NCI-H1417 treated with DMSO at 0.1 percent for 48 hours (cell line): ENCODE measurements at places on chromosomes 16 and 17.

GRCh38 chr16:24010440-24011089 is 174.8 kb downstream of the PRKCB start:
- DNase-seq: no peak

DNA sequence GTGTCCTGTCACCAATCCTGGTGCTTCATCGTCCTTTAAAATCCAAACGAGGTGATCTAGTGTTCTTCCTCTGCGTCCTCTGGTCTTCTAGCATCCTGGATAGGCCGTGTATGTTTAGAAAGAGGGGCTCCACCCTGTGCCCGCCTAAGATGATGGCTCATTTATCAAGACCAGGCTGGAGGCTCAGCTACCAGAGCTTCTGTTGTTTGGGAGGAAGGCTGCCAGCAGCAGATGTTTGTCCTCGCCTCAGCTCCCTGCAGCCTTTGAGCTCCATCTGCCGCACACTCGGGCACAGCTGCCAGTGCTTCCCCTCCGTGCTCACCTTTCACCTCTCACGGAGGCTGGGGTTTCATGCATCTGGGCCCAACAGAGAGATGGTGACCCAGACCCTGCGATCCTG is 954.7 kb upstream of the RBFOX1 start:
- DNase-seq: no peak

DNA sequence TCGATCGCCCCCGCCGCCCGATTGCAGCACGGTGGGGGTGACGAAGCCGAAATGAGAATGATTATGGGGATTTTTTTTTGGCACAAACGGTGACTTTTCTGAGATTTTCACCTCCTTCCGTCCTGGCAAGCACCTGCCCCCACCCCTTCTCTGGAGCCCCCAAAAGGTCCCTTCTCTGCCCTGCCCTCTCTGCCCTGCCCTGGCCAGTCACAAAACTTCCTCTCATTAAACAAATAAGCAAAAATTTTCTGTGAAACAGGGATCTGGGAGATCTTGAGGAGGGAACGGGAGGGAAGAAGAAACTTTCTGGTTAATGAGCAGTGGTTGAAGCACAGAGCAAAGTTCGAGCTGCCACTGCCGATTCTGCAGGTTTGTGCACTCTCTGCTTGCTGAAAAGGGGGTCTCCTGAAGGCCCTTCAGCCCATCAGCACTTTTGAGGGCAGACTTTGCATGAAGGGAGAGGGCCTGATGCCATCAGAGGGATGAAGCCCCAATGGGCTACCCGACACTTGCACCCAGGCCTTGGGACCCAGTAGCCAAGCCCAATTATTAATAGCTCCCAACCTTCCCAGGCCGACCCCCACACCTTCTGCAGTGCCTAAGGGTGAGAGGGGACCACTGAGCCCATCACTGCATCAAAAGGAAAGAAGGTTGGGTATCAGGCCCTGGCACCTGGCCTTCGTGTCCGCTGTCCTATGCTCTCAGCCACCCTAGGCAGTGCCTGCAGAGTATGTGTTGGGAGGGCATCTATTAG is 1.0 kb upstream of the HOXB8 start:
- no peak for DNase-seq

- no peak for DNase-seq
Observed at GRCh38 chr17:16377941-16378341, 3.0 kb upstream of the UBB start.

- DNase-seq: no peak
Observed at GRCh38 chr17:8832711-8833352, 33.7 kb upstream of the MFSD6L start.

DNA sequence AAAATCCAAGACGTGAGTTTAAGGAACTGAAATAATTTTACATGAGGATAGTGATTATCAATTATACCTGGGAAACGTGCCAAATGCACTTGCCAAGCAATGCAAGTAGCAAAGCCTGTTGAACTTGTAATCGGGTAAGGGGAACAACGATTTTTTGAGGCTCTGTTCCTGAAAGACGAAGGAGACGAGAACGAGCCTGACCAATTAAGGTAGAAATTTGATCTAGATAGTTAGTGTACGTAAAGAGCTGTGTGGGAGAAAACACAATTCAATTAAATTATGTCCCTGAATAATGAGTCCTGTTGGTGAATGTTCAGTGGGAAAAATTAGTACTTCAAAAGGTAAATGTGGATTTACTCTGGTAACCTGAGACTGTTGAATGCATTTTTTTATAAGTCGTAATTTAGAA is 17.7 kb upstream of the KCTD5 start:
- no peak for DNase-seq

GRCh38 chr16:3582276-3583165 is 5.3 kb upstream of the NLRC3 start:
- no peak for DNase-seq

- DNase-seq: no peak
Observed at GRCh38 chr17:82888583-82889495, 49.0 kb upstream of the ZNF750 start.

- DNase-seq: no peak
Observed at GRCh38 chr17:62665599-62665998, 38.1 kb downstream of the MRC2 start.

DNA sequence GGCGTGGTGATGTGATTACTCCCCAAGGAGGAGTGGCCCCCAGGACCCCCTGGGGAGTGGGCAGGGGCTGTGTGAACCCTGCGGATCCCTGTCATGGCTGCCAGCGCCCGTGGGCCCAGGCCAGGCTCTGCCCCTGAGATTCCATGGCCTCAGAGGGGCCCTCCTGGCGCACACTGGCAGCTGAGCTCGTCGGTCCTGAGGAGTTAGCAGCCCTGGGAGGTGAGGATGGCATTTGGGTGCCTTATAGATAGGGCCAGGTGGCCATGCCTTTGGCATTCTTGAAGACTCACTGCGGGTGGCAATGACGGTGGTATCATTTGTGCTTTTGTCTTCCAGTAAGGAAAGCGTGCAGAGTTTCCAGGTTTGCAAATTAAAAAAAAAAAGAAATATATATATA is 146.8 kb upstream of the GSE1 start:
- no peak for DNase-seq

GRCh38 chr16:66539623-66540469 is 10.1 kb downstream of the TK2 start:
- no peak for DNase-seq

DNA sequence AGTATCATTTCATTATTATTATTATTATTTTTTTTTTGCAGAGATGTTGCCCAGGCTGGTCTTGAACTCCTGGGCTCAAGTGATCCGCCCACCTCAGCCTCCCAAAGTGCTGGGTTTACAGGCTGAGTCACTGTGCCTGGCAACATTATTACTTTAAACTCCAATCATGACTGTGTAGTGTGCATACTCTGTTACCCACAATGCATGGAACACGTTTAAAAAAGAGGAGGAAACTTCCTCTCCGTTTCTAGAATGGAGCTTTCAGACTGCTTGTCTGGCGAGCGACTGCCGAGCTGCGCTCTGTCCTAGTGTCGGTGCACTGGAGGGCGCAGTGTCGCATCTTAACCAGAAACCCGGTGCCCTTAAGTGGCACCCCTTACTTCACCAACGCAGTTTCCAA is 22.1 kb upstream of the FASN start:
- DNase-seq: no peak

DNA sequence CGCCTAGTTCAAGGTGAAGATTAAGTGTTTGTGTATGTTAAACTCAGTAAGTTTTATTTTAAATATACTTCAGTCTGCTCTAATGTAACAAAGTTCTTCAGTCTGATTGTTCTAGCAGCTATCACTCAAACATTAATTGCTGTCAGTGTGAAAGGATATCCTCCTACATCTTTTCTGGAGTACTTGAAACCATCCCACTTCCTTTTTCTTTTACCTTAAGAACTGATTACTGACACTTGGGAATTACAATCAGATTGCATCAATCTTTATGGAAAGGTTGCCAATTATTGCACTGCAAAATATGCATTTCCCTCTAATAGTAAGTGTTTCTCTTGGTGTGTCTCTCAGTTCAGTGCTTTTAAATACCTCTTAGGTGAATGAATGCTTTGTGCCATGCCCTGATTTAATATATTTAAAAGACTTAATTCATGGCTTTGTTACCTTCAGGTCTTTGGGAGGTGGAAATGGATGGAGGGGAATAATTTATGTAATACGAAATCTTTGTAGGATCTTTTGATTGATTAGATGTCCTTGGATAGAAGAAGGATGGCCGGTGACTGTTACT is 16.6 kb downstream of the MRTFB start:
- DNase-seq: no peak

- DNase-seq: no peak
Observed at GRCh38 chr16:89431158-89431584, 59.2 kb downstream of the ANKRD11 start.

DNA sequence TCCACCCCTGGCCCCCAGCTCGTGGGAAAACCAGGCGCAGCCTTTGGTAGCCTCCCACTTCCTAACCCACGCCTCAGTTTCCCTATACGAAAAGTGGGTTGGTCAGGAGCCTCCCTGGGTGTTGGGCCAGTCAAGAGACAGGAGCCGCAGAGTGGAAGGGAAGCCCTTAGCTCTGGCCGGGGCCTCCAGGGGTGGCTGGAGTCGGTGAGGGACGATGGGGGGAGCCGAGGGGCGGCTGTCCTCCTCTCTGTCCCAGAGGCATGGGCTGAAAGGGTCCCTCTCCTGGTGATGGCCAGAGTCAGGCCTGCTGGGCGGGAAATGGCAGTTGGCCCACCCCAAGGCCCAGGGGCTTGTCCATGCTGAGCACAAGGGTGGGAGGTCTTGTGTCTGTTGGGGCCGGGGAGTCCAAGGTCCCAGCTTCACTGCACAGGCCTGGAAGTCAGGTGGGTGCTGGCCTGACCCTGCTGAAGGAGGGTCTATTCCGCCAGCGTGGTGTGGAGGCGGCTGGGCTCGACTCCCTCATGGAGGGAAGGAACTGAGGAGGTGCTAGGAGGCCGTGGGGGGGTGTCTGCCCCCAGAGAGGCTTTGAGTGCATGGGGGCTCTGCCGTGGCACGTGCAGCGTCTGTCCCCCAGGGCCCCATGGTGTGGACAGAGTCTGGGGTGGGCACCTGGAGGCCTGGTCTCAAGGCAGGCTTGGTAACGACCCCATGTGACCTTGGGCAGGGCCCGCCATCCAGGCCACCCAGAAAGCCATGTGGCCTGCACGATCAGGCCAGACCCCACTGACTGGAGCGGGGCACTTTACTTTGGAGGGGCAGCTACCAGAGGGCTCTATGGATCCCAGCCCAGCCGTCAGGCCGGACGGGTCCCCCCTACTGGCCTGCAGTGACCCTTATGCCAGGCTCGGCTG is 1.1 kb downstream of the SLC16A3 start:
- no peak for DNase-seq

DNA sequence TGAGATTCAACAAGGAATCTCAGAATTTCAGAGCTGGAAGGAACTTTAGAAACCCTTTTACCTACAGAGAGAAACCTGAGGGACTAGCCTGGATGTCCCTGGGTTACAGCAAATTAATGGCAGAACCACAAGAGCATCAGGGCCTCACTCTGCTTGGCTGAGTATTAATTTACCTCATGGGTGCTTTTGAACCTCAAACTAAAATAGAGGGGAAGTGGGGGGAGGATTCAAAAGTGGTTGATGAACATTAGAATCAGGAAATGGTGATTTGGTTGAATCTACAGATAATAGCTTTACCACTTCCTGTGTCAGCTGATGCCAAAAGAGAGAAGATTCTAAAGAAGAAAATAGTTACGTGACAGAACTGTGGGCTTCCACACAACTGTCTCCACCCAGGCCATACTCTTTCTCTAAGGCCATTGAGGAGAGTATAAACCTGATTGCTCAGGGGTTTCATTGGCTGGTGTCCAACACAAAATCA is 11.3 kb upstream of the SKAP1 start:
- DNase-seq: no peak

DNA sequence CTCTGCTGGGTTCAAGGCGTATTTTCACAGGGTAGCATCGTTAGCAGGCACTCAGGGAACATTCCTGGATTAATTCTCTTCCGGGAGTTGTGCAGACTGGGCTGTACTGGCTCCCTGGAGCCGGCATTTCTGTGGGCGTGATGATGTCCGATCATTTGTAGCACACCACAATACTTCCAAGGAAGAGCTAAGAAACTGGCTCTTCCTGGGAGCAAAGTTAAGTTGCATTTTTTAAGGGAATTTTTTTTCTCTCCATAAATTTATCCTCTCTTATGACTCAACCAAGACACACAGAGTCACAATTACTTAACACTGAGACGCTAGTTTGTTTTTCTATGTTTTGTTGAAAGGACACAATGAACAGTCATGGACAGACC is 211.6 kb upstream of the FOXF1 start:
- DNase-seq: no peak

GRCh38 chr17:16474012-16474725 is 17.8 kb downstream of the LRRC75A start:
- no peak for DNase-seq

- no peak for DNase-seq
Observed at GRCh38 chr17:74179576-74179975, 23.9 kb upstream of the RPL38 start.

GRCh38 chr16:69017036-69017783 is 88.2 kb upstream of the HAS3 start:
- DNase-seq: no peak

DNA sequence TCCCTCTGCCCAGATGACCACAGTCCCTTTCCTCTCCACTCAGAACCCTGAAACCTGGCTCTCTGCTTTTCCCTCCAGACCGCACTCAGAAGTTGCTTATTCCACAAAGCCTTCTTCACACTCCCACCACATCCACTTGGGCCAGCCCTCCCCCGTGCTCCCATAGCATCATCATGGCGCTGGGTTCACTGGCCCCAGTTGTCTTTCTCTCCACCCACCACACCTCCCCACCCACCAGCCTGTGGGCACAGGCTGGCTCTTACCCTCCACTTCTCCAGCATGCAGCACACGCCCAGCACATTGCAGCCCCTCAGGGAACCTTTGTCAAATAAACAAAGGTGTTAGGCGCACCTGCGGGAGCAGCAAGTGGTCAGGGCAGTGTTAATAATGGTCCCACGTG is 130.0 kb downstream of the KATNIP start:
- no peak for DNase-seq

- no peak for DNase-seq
Observed at GRCh38 chr16:14043793-14044192, 27.3 kb upstream of the MRTFB start.

DNA sequence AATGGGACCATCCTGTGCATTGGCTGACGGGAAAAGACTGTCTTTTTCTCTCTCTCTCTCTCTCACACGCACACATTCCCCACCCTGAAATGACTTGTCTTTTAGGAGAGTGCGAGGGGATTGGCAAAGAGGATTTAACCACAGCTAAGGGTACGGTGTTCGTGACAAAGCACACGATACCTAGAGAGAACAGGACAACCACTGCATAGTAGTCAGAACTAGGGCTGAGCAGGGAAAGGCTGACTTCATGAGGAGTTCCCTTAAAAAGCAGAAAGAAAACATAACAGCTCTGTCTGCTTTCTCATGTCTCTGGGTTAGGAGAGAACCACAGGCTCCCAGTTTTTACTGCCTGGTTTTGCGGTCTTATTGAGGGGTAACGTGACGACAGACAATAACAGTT is 742.8 kb upstream of the SOX9 start:
- no peak for DNase-seq

- no peak for DNase-seq
Observed at GRCh38 chr17:8991514-8992285, 26.2 kb upstream of the PIK3R5 start.

GRCh38 chr16:23821875-23822688 is 13.7 kb upstream of the PRKCB start:
- DNase-seq: no peak

GRCh38 chr16:72833482-72833881 is 214.4 kb downstream of the ZFHX3 start:
- no peak for DNase-seq

- no peak for DNase-seq
Observed at GRCh38 chr16:63714876-63715275, 1407.0 kb downstream of the CDH11 start.
